Renal pelvis (tissue), 12 donors: ENCODE measurements at places on chromosomes 5 and 9. TPM values are rescaled to one million over a fixed set of nuclear protein-coding genes. Genes with fewer than 3 reads are reported as not detected.

Gene SLC36A3
- not detected for polyA plus RNA-seq

Gene SOHLH1
- not detected for polyA plus RNA-seq

Gene MAP1B
- polyA plus RNA-seq = 13.3 TPM

Gene IL7R
- 0.78 TPM for polyA plus RNA-seq

Gene RAD50
- 49.1 TPM for polyA plus RNA-seq

Gene CNTLN
- polyA plus RNA-seq = 11.5 TPM

Gene SLC24A2
- polyA plus RNA-seq = 0.16 TPM

Gene PPIC
- polyA plus RNA-seq = 36.0 TPM

Gene MARVELD2
- 23.8 TPM for polyA plus RNA-seq

Gene SNAPC4
- 15.1 TPM for polyA plus RNA-seq

Gene GRM6
- polyA plus RNA-seq = 2.1 TPM

Gene SLC25A2
- not detected for polyA plus RNA-seq

Gene CDKN2B
- polyA plus RNA-seq = 0.38 TPM

Gene ORM1
- 0.53 TPM for polyA plus RNA-seq

Gene DND1
- polyA plus RNA-seq = 0.44 TPM

Gene FBN2
- polyA plus RNA-seq = 111 TPM

Gene FUT7
- polyA plus RNA-seq = not detected

Gene HNRNPK
- polyA plus RNA-seq = 934 TPM

Gene OR13C8
- not detected for polyA plus RNA-seq

Gene CD14
- 8.4 TPM for polyA plus RNA-seq

Gene ABLIM3
- polyA plus RNA-seq = 1.3 TPM

Gene HNRNPAB
- 139 TPM for polyA plus RNA-seq

Gene DDX4
- not detected for polyA plus RNA-seq

Gene RNF208
- 12.8 TPM for polyA plus RNA-seq

Gene SLCO4C1
- 32.4 TPM for polyA plus RNA-seq

Gene PCDHGB4
- polyA plus RNA-seq = 6.2 TPM

Gene TAF1L
- 0.09 TPM for polyA plus RNA-seq

Gene KIF4B
- polyA plus RNA-seq = 0.29 TPM

Gene CFAP157
- polyA plus RNA-seq = 6.5 TPM

Gene ST8SIA4
- polyA plus RNA-seq = 7.6 TPM

Gene SUSD3
- 12.0 TPM for polyA plus RNA-seq

Gene GFRA3
- 4.6 TPM for polyA plus RNA-seq

Gene LRRC19
- 18.9 TPM for polyA plus RNA-seq

Gene LPAR1
- 22.6 TPM for polyA plus RNA-seq

Gene PCDHGB6
- 7.8 TPM for polyA plus RNA-seq

Gene RFX3
- polyA plus RNA-seq = 14.0 TPM
